ENCODE measurements at places on chromosomes 2 and 18.

DNA sequence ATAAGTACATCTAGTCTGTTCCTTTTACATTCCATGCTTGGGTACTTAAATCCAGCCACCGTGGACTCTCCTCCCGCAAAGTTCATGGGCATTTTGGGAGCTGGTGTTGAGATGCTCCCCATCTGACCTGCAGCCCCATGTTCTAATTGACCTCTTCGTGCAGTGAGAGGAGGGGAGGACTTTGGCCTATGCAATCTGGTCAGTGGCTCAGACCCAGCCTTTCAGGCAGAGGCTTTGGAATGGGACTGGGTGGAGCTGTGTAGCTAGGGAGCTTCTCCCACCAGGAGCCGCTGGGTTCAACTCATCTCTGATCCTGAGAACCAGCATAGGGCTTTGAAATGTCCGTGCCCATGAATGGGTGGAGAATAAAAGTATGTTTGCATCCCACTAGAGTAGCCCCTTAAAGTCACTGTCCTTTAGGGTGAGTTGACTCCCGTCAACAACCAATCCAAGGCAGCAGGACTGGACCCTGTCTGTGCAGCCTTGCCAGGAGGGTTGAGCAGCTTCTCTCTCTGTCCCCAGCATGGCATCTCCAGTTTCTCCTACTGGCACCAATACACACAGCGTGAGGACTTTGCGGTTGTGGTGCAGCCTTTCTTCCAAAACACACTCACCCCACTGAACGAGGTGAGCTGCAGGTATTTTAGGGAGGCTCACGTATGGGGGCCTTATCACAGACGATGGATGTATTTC, 120.0 kb upstream of the PPP1CB start:
- DNase-seq, result no peak

- DNase-seq, result no peak
These were observed 49.8 kb upstream of the NAB1 start for GRCh38 chr2:190599073-190599472.

DNA sequence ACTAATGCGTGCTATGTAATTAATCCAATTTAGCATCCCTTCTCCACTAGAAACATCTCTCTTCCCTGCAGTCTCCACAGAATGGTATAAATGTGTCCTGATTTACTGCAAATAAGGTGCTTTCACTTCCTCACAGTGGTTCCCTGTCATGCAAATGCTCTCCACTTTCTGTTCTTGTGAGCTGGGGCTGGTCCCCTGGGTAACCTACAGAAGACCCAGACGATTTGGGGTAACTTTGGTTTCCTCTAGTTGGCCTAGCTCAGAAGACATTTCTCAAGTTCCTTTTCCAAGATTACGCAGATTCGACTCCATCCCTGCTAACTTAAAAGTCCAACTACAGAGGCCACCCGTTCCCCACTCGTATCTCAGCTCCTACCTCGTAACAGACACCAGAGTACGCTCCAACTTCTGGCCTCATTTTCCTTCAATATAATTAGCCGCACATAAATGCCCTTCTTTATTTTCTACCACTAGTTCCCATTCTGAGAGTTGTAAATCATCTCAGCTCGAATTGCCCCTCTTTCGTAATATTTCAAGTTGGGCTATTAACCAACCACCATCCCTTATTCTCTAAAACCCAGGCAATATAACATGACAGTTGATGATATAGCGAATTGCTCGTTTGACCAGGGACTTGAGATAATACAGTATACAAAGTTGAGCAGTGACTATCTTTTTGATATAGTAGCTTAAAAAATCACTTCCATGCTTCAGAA, 28.8 kb upstream of the NEDD4L start:
- no peak for DNase-seq

DNA sequence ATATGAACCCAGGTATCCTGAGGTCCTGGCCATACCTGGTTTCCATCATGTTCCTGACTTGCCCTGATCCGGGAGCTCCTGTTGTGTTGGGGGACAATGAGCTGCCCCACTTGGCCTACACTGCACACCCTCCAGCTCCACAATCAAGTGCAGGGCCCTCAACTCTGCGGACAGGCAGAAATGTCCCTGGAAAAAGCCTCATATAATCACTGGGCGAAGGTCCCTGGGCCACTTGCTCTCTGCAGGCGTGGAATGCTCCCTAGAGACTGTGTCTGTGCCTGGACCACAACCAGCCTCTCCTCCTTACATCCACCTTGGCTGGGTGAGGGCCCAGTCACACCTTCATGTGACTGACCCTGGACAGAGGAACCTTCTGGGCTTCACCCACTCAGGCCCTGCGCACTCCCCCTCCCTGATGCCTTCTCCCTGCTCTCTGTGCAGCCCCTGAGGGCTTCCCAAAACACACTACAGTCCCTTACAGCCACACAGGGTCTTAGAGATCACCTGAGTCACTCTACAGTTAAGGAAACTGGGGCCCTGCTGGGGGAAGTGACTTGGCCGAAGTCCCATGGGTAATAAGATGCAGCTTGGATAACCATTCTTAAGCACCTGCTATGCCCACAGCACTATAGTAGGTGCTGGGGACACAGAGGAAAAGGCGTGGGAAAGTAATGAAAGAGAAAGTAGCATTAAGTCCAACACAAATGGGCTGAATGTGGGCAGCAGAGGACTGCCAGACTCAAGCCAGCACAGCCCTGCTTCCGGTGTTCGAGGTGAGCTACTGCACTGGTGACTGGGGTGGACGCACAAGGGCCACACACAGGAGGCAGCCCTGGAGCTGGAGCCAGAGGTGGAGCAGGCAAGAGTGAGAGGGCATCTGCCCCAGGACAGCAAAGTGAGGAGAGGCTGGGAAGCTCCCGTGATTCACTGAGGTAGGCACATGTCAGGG, 9.8 kb downstream of the BOLA3 start:
- no peak for DNase-seq

DNA sequence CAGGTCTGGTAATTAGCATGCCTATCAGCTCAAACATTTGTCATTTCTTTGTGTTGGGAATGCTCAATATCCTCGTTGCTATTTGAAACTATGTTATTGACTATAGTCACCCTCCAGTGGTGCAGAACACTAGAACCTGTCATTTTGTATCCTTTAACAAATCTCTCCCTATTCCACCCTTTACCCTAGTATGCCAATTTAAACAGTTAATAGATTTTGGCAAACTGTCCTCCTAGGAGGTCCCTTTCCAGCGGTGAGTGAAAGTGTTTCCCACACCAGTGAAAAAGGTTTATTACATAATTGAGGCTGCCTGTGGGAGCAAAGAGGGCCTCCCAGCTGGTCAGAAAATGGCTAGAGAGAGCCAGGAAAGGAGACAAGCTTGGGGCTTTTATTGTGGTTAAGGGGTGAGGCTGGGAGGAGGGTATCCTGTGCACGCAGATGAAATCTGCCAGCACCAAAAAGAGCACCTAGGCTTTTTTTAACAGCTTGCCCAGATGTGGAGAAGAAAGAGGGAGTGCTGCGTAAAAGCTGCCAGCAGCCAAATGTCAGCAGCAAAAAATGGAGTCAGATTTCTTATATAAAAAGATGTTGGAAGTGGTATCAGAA, 1.8 kb upstream of the DRC1 start:
- no peak for DNase-seq

- DNase-seq, result no peak
These were observed 123.4 kb upstream of the NOSTRIN start for GRCh38 chr2:168679081-168679480.

GRCh38 chr18:27136208-27136535, 48.9 kb downstream of the CHST9 start:
- peak; percentile 19 for DNase-seq

DNA sequence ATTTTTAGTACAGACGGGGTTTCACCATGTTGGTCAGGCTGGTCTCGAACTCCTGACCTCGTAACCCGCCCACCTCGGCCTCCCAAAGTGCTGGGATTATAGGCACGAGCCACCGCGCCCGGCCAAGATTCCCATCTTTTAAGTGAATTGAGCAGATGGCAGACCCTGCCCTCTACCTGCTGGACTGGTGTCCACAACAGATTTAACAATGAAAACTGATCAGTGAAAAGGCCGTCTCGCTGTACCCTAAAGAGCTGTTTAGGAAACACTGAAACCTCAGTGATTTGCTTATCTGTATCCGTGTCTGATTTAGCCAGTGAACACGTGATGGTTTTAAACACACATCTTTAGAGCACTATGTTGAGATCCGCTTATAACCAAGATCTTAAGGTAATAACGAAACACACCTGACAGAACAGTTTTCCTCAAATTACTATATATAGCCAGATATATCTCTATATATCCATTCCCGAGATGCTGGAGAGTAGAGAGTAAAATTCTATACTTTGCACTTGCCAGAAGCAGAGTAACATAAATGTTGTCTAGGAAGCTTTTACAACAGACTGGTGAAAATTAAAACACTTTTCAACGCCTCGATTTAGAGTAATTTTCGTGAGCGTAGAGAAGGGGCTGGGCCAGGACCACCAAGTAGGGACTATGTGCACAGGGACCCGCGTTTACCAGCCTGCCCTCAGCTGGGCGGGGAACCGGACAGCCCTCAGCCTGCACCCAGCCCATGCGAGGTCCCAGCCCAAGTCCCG, 594 bp downstream of the FAM161A start:
- peak; percentile 83 for DNase-seq

DNA sequence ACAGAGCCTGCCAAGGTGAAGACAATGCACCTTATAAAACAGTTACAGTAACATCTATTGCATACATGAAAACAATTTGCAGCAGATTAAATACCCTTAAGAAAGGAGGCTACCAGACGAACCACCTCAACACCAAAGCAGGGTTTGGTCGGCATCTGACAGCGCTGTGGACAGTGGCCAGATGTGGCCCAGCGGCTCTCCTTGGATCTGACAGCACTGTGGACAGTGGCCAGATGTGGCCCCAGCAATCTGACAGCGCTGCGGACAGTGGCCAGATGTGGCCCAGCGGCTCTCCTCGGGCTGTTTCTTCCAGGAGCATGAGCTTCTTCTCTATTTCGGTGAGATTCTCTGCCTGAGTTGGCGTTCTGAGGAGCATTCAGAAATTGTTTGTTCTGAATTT, 211.6 kb downstream of the ANKRD30B start:
- no peak for DNase-seq

- DNase-seq, result no peak
These were observed 79.6 kb upstream of the B3GNT7 start for GRCh38 chr2:231315896-231316295.

DNA sequence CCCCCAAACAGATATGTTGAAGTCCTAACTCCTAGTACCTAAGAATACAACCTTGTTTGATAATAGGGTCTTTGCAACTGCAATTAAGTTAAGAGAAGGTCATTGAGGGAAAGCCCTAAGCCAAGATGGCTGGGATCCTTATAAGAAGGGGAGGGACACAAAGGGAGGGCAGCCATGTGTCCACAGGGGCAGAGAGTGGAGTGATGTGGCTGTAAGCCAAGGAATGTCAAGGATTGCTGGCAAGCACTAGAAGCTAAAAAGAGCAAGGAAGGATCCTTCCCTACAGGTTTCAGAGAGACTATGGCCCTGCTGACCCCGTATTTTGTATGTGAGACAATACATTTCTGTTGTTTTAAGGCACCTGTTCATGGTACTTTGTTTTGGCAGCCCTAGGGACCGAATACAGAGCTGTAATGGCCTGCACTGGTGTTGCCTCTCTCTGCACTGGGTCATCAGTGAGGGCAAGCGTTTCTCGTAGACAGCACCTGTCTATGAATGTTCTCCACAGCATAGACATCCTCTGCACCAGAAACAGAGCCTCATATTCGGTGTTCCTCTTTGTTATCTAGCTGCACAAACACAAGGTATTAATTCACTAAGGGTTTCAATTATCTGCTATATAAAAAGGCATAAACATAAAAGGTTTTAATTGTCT, 75.4 kb upstream of the AQP4 start:
- DNase-seq, result no peak

GRCh38 chr2:129056959-129057317, 738.3 kb upstream of the HS6ST1 start:
- no peak for DNase-seq

DNA sequence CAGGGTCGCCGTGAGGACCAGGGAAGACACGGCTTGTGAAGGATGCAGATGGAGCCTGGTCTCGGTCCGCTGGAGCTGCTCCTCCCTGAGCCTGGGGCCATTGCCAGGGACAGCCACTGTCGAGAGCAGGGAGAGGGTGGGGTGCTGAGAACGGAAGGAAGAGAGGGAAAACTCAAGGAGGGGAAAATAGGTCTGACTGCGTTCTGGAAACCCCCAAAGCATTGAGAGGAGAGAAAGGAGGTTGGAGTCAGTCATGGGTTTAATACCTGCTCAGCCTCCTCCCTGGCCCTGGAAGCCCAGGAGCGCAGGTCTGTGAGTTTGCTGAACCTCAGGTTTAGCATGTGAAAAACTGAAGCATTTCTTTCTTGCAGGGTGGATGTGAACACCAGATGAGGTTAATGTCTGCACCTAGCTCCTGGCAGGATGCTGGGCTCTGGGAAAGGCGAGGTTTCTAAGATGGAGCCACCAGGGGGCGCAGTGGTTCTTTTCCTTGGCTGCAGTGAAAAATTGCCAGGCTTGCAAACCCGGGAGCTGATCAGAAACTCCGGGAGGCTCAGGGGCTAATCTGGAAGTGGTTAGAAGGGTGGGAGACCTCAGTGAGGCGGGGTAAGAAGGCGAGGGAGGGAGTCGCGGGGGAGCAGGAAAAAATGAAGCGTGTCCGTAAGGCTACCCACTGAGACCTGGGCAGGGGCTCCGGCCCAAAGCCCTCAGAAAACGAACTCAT, 33.6 kb upstream of the RNF149 start:
- DNase-seq, result peak; percentile 90

- DNase-seq, result no peak
These were observed 1.9 kb upstream of the ST3GAL5 start for GRCh38 chr2:85890522-85891176.

GRCh38 chr18:27713738-27714095, 463.2 kb downstream of the CDH2 start:
- peak; percentile 60 for DNase-seq

GRCh38 chr2:167816874-167817290, 430.5 kb downstream of the STK39 start:
- DNase-seq, result no peak
